Heart left ventricle (tissue), 16 donors: ENCODE measurements at places on chromosomes 1 and 21. TPM values are rescaled to one million over a fixed set of nuclear protein-coding genes. Genes with fewer than 3 reads are reported as not detected.

Gene NBPF4
- total RNA-seq = not detected

Gene SH2D1B
- total RNA-seq = 0.16 TPM

Gene ATP1A4
- 1.3 TPM for total RNA-seq

Gene GNAI3
- 2.4 TPM for total RNA-seq

Gene CA14
- 5.3 TPM for total RNA-seq

Gene INSRR
- total RNA-seq = 0.07 TPM

Gene TNFRSF4
- 1.8 TPM for total RNA-seq

Gene ZNF648
- not detected for total RNA-seq

Gene SPATC1L
- total RNA-seq = 10.6 TPM

Gene LCE1D
- total RNA-seq = not detected
